GM23248 (cell line): ENCODE measurements at places on chromosomes 16 and 17. TPM values are rescaled to one million over a fixed set of nuclear protein-coding genes. Genes with fewer than 3 reads are reported as not detected.
A peak's percentile ranks its signal among the peaks of the same experiment; 100 is the strongest.

GRCh38 chr16:81276323-81276722, 37.8 kb downstream of the BCO1 start:
- H3K4me1 ChIP-seq = no peaks in the 10 kb centered on the region
- H3K27me3 ChIP-seq = no peaks in the 10 kb centered on the region
- DNase-seq = no peak
- H3K4me3 ChIP-seq = no peak overlapping the region

DNA sequence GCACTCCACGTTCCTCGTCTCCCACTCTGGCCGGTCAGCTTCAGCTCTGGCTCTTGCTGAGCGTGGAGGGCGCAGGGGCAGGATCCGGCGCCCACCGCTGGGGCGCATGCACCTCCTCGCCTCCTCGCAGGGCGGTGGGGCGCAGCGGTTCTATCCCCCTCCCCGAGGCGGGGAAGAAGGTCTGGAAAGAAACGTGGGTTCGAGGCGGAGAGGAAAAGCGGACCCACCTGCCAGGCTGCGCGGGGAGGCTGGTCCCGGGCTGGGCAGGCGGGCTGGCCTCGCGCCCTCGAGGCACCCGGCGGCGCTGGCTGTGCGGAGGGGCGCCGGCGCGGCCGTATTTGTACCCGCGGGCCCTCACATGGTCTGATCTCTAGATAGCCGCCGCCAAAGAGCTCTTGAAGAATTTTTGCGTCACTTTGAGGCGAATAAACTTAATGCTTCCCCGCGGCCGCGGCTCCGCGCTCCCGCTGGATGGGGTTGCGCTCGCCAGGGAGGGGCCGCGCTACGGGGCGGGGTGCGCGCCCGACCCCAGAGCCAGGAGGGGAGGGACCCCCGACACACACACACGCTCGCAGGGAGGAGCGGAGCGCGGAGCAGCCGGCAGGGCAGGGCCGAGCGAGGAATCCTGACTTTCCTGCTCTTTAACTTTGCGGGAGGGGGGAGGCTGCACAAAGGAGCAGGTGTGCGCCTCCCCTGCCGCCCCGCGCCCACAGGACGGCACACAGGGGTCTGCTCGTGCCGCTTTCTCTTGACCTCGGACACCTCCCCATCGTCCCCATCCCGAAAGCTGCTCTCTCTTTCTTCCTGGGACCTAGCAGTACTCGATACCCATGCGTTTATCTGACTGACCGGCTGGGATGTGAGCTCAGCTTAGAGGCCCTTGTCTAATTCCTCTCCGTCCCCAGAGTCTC, at the start of gene SLC6A4:
Gene SLC6A4 (minus strand): TSS at position 312 of the 911 bp plus-strand sequence. CDS start 13,739 bp downstream, outside the sequence.
- peak; percentile 64 for DNase-seq
- no peaks in the 10 kb centered on the region for H3K36me3 ChIP-seq
- peaks cover 12% of the 10 kb centered on the region for H3K4me1 ChIP-seq
- H3K27ac ChIP-seq = no peak within 1 kb of the TSS
- peak within 1 kb of the TSS; percentile 68 for H3K4me3 ChIP-seq
- peaks cover 39% of the 10 kb centered on the region for H3K27me3 ChIP-seq

CACNG3 gene
- not detected in 2 replicates for total RNA-seq

DNA sequence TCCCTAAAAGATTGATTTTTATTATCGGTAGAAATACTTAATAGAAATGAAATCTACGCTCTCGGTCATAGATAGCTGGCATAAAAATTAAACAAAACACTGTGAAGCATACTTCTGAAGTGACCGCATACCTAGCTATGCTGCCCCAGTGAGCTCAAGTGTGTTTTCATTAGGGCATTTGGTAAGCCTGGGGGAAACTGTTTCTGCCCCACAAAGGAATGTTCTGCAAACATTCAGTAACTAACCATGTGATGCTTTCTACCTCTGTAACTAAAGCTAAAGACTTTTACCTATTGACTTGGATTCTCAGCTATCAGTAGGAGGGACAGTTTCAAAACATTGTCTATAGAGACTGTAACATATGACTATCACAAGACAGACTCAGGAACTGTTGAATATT, 93.5 kb upstream of the HSBP1 start:
- H3K4me1 ChIP-seq = peaks cover 13% of the 10 kb centered on the region
- H3K4me3 ChIP-seq = no peak overlapping the region
- DNase-seq = no peak
- no peaks in the 10 kb centered on the region for H3K36me3 ChIP-seq
- H3K27ac ChIP-seq = no peak overlapping the region
- H3K27me3 ChIP-seq = no peaks in the 10 kb centered on the region

IGSF6 gene
- not detected in 2 replicates for total RNA-seq

NT5M gene
- total RNA-seq = 0.63 and 5.1 TPM in 2 replicates

DNA sequence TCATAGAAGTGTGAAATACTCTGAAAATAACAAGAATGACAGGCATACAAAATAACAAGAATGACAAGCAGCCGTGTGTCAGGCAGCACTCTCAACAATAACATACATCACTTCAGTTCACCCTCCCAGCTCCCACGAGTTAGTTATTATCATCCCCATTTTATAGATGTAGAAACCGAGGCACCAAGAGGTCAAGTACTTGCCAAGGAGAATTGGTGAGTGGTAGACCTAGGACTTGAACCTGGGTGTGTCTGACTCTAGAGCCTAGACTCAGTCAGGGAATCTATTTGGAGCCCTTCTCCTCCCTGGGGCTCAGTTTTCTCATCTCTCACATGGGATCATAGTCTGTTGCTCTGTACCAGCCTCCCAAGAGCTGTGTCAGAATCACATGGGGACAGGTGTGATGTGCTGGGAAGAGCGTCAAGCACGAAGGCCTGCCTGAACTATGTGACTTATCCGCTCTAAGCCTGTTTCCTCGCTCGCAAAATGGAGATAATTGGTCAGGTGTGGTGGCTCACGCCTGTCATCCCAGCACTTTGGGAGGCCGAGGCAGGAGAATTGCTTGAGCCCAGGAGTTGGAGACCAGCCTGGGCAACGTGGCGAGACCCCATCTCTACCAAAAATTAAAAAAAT, 19.4 kb upstream of the PHOSPHO1 start:
- H3K27ac ChIP-seq = no peak overlapping the region
- no peaks in the 10 kb centered on the region for H3K36me3 ChIP-seq
- H3K4me1 ChIP-seq = no peaks in the 10 kb centered on the region
- no peak overlapping the region for H3K4me3 ChIP-seq

KCNH6 gene
- not detected in 2 replicates for total RNA-seq

- H3K27ac ChIP-seq = no peak overlapping the region
- H3K4me1 ChIP-seq = peaks cover 16% of the 10 kb centered on the region
- peak; percentile 52 for DNase-seq
- H3K27me3 ChIP-seq = peaks cover 21% of the 10 kb centered on the region
Observed at GRCh38 chr17:64781014-64781756, 119.1 kb upstream of the SMURF2 start.

- no peaks in the 10 kb centered on the region for H3K36me3 ChIP-seq
- H3K27ac ChIP-seq = no peak overlapping the region
- DNase-seq = no peak
- H3K4me3 ChIP-seq = no peak overlapping the region
- no peaks in the 10 kb centered on the region for H3K27me3 ChIP-seq
Observed at GRCh38 chr16:57318240-57318970, 33.9 kb upstream of the PLLP start.

GRCh38 chr16:5977329-5977728, 879.7 kb upstream of the EEF2KMT start:
- H3K27me3 ChIP-seq = no peaks in the 10 kb centered on the region
- no peaks in the 10 kb centered on the region for H3K36me3 ChIP-seq
- no peak for DNase-seq
- H3K4me1 ChIP-seq = no peaks in the 10 kb centered on the region
- H3K4me3 ChIP-seq = no peak overlapping the region

CACNG5 gene
- total RNA-seq = not detected in 2 replicates

- H3K36me3 ChIP-seq = no peaks in the 10 kb centered on the region
- no peak overlapping the region for H3K27ac ChIP-seq
- no peaks in the 10 kb centered on the region for H3K27me3 ChIP-seq
Observed at GRCh38 chr17:1574697-1575471, 12.3 kb upstream of the PITPNA start.

SCNN1B gene
- total RNA-seq = not detected in 2 replicates

- H3K27ac ChIP-seq = no peak overlapping the region
- H3K27me3 ChIP-seq = no peaks in the 10 kb centered on the region
- H3K4me1 ChIP-seq = peaks cover 25% of the 10 kb centered on the region
- H3K4me3 ChIP-seq = no peak overlapping the region
Observed at GRCh38 chr16:88789594-88789993, 4.6 kb upstream of the PIEZO1 start.

TRIM65 gene
- total RNA-seq = 24.2 and 25.7 TPM in 2 replicates

TSNAXIP1 gene
- 0.65 and 2.4 TPM in 2 replicates for total RNA-seq

SOX8 gene
- total RNA-seq = 0.43 and 0.89 TPM in 2 replicates

- no peak for DNase-seq
- no peaks in the 10 kb centered on the region for H3K4me1 ChIP-seq
- H3K27ac ChIP-seq = no peak overlapping the region
- no peak overlapping the region for H3K4me3 ChIP-seq
Observed at GRCh38 chr17:27946513-27946912, 53.3 kb upstream of the LYRM9 start.

DNA sequence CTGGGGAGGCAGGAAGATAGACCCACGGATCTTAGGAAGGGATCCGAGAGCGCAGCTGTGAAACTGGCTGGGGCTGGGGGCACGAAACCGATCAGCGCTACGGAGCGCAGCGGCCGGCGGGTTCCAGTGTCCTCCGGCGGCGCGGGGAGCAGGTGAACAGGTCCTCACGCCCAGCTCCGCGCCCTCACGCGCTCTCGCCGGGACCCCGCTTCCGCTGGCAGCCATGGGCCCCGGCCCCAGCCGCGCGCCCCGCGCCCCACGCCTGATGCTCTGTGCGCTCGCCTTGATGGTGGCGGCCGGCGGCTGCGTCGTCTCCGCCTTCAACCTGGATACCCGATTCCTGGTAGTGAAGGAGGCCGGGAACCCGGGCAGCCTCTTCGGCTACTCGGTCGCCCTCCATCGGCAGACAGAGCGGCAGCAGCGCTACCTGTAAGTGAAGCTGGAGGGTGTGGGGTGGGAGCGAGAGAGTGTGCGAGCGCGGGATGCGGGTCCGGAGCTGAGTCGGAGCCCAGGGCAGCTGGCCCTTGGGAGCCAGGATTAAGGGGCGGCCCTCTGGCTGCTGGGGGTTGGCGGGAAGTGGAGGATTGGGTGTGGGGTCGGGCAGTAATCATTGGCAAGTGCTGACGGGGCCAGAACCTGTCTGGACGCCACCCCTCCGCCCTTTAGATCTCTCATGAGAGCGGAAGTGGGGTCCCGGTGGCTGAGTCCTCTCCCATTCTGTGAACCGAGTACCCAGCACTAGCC, 479 bp downstream of the ITGA3 start:
- peak; percentile 80 for DNase-seq
- H3K36me3 ChIP-seq = no peaks in the 10 kb centered on the region
- H3K4me3 ChIP-seq = peak overlapping the region; percentile 83
- no peaks in the 10 kb centered on the region for H3K27me3 ChIP-seq
- H3K27ac ChIP-seq = peak overlapping the region; percentile 97

ABCA6 gene
- 5.3 and 6.4 TPM in 2 replicates for total RNA-seq

GRCh38 chr16:49610983-49611382, 237.4 kb downstream of the C16orf78 start:
- H3K36me3 ChIP-seq = no peaks in the 10 kb centered on the region
- no peak overlapping the region for H3K27ac ChIP-seq
- peaks cover 17% of the 10 kb centered on the region for H3K27me3 ChIP-seq
- H3K4me3 ChIP-seq = no peak overlapping the region
- no peak for DNase-seq

- no peak for DNase-seq
- H3K4me1 ChIP-seq = no peaks in the 10 kb centered on the region
- H3K27ac ChIP-seq = no peak overlapping the region
- no peaks in the 10 kb centered on the region for H3K36me3 ChIP-seq
Observed at GRCh38 chr17:76293106-76293505, 15.0 kb downstream of the QRICH2 start.

NOL11 gene
- total RNA-seq = 37.2 and 41.6 TPM in 2 replicates

GRCh38 chr16:4089811-4090301, 26.4 kb downstream of the ADCY9 start:
- peaks cover 19% of the 10 kb centered on the region for H3K4me1 ChIP-seq
- no peaks in the 10 kb centered on the region for H3K36me3 ChIP-seq
- no peak overlapping the region for H3K27ac ChIP-seq
- H3K27me3 ChIP-seq = no peaks in the 10 kb centered on the region

DNA sequence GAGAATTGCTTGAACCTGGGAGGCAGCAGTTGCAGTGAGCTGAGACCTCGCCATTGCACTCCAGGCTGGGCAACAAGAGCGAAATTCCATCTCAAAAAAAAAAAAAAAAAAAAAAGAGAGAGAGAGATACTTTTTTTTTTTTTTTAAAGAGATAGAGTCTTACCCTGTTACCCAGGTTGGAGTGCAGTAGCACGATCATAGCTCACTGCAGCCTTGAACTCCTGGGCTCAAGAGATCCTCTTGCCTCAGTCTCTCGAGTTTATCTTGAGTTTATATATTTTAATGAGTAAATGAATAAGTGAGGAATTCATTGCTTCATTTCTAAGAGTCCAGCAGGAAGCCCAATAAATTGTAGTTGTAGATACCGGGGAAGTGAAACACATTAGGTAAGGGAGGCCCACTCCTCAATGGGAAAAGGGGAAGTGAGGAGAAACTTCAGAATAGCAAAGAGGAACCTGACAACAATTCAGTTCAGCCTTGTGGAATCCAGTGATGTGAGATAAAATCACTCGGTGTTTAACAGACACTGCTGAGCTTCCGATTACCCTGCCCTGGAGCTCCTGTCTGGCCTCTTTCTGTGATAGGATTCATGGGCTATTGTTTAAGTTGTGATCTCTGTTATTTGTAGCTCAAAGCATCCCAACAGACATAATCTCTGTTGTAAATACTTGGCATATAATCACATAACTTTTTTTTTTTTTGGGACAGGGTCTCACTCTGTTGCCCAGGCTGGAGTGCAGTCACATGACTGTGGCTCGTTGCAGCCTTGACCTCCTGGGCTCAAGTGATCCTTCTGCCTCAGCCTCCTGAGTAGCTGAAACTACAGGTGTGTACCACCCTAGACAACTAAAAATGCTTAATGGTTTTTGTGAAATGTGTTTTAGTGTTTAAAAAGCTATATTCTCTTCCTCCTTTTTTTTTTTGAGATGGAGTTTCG, 15.8 kb upstream of the ITGAM start:
- DNase-seq = no peak
- no peak overlapping the region for H3K27ac ChIP-seq
- H3K36me3 ChIP-seq = no peaks in the 10 kb centered on the region
- peaks cover 21% of the 10 kb centered on the region for H3K27me3 ChIP-seq
- H3K4me3 ChIP-seq = no peak overlapping the region
- no peaks in the 10 kb centered on the region for H3K4me1 ChIP-seq

GRCh38 chr16:57108432-57108831, 16.0 kb downstream of the CPNE2 start:
- no peak for DNase-seq
- no peaks in the 10 kb centered on the region for H3K4me1 ChIP-seq
- H3K36me3 ChIP-seq = no peaks in the 10 kb centered on the region

DNA sequence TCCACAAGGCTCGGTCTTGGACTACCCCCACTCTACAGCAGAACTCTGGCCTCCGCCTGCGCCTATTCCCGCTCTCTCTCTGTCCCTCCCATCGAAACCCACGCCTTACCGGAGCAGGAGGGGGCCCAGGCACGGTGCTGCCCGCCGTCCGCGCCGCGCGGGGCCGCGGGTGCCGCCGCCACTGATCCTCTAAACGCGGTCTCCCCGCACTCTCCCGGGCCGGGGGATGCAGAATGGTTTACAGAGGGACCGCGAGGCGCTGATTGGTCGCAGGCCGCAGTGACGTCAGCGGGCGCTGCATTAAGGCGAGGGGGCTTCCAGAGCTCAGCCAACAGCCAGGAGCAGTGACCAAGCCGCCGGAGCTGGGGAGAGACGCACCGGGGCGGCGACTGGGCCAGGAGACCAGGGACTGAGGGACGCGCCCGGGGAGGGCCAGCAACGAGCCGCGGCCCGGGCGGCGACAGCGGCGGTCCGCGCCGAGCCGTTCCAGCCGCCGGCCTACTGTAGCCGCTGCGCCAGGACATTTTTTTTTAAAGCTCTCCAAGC, 747 bp upstream of the LHX1 start:
- no peak overlapping the region for H3K27ac ChIP-seq
- no peaks in the 10 kb centered on the region for H3K4me1 ChIP-seq
- H3K4me3 ChIP-seq = no peak overlapping the region

- no peak overlapping the region for H3K4me3 ChIP-seq
- no peak for DNase-seq
Observed at GRCh38 chr17:80096561-80097021, 4.8 kb upstream of the GAA start.
